ENCODE measurements at places on chromosomes 5 and 9.

DNA sequence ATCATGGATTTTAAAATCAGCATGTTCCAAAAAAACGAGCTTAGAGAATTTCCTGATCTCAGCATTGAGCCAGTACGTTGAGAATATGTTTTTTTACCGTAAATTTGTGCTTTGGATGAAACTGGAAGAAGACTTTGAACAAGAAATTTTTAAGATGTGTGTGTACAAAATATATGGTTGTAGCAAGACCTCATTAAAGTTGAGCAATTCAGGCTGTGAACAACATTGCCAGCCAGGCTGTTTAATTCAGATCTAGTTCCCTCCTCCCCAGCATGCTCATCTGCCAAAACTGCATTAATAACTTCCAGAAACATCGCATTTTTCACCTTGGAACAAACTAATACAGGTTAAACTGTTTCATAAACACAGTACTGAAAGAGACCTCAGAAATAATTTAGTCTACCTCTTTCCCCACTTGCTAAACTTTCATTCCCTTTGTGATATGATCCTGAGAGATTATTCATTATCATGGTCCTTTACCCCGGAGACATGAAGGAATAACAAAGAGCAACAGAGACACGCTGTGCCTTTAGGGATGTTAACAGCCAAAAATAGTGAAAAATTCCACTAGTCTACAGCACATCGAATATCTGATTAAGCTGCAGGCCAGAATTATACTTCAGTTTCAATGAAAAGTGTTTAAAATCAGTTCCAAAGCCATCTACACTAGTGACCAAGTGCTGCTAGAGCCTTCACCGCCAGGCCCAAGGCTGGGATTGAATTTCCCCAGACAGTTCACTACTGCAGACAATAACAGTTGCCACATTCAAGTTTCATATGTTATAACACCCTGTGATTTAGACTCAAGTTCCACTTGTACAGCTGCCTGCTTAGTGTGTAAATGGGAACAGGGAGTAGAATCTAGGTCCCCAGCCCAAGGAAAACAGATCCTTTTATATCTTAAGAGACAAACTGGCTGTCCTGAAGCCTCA, 89.6 kb downstream of the EFNA5 start:
- no peak for DNase-seq

DNA sequence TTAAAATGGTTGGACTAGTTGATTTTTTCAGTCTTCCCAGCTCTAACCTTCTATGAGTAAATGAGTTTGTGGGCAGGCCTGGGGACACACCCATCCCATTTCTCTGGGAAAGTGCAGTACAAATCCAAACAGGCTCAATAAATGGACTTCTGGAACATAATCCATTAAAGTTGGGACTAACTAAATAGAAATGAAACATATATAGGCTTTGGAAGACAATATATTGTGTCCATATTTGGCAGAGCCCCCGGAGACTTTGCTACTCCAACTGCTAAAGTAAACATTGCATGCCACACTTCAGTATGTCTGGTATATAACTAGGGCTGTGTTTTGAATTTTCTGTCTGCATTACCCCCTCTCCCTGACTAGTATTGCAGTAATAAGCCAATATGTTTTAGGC, 191.4 kb upstream of the DAB2 start:
- no peak for DNase-seq

DNA sequence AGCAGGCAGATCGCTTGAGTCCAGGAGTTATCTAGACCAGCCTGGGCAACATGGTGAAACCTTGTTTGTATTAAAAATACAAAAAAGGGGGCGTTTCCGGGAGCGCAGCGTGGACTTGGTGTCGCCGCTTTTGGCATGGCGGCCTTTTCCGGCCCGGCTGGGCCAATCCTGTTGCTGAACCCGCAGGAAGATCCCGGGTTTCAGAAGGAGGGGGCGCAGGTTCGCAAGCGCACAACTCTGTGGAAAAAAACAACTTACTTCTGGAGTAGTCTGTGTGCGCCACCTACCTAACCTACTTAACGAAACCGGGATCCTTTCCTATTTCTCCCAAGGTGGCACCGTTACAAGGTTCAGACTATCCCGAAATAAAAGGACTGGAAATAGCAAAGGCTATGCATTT, 198.6 kb downstream of the MSX2 start:
- no peak for DNase-seq

GRCh38 chr9:137173796-137174664, 2.2 kb upstream of the TMEM210 start:
- no peak for DNase-seq

DNA sequence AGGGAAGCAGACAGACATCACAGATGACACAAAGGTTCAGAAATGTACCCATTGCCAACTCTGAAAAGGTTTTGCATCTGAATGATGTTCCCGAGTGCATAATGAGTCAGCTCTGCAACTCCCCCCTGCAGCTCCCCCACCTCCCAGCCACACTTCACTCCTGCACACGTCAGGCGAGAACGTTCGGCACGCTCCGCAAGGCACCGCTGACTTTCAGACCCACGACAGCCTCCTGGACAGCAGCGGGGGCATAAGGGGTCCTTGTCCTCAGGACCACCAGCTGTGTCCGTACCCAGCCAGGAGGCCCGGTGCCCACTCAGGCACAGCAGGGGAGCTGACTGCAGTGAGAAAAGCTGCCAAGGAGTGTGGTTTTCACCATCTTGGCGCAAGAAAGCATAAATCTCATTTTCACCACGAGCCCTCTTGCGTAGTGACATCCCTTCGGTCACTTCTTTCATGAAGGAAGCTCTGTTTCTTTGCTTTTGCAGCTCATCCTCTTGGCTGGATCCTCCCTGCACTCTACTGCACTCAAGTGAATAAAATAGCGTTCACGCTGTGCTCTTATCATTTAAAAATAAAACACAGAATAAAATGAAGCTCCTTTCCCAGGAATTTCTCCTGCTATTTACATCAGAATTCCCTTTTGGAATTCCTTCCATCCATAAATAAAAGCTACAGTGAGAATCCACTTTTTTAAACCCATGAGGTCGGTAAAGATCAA, 9.9 kb downstream of the GFPT2 start:
- no peak for DNase-seq

Measured in SW480 (cell line).